ENCODE measurements at places on chromosomes 7 and 10.

DNA sequence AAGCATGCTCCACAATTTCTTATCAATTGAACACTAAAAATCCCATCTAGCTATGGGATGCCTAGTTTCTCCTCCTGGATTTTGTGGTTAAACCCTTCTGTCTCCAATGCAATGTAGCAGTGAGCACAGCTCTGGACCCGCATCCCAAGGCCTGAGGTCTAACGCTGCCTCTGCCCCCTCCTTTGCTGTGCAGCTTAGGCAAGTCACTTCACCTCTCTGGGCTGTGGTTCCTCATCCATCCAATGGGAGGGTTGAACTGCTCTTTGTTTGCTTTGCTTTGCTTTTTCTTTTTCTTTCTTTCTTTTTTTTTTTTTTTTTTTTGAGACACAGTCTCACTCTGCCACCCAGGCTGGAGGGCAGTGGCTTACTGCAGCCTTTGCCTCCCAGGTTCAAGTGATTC lies 69.2 kb downstream of the PARP12 start:
- DNase-seq = no peak

- DNase-seq = no peak
These were observed 280.9 kb downstream of the LRMDA start for GRCh38 chr10:75712242-75712880.

DNA sequence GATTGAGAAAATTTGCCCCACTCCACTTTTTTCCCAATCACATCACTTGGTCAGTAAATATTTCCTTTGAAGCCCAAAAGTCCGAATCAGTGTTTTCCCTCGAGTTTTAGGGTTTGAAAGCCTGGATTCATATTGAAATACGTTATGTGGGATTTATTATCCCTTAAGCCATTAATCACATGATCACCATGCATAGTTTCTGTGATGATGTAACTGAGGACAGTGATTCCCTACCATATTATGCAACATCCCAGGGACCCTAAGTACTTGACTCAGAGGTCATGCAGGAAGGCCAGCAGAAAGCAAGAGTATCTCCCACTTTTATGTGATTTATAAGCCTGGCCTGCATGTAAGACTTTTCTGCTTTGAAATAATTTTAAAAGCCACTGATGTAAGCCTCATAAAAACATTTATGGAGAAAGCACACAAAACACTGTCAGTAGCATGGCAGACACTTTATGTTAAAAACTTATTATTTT lies 630.6 kb upstream of the ZWINT start:
- no peak for DNase-seq

GRCh38 chr10:57844387-57844998 lies 423.2 kb downstream of the IPMK start:
- DNase-seq = no peak

DNA sequence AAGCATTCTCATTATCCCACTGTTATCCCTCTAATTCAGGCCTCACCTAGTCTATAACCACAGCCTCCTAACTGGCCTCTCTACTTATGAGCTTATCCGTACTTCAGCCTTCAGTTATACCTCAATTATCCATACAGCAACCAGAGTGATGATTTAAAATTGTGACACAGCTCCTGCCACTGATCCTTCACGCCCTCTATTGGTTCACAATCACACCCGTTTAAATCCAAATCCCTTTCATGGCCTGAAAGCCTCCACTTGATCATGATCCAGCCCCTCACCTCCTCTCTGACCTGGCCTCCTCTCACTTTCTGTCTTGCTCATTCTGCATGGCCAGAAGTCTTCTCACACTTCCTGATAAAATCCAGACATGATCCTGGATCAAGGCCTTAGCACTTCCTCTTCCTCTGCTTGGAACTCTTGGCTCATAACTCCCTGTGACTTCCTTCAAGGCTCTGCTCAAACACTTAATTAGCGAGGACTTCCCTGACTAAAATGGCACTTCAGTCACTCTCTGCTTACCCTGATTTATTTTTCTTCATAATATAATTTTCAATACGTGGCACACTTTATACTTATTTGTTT lies 19.0 kb upstream of the TMEM26 start:
- DNase-seq = no peak

DNA sequence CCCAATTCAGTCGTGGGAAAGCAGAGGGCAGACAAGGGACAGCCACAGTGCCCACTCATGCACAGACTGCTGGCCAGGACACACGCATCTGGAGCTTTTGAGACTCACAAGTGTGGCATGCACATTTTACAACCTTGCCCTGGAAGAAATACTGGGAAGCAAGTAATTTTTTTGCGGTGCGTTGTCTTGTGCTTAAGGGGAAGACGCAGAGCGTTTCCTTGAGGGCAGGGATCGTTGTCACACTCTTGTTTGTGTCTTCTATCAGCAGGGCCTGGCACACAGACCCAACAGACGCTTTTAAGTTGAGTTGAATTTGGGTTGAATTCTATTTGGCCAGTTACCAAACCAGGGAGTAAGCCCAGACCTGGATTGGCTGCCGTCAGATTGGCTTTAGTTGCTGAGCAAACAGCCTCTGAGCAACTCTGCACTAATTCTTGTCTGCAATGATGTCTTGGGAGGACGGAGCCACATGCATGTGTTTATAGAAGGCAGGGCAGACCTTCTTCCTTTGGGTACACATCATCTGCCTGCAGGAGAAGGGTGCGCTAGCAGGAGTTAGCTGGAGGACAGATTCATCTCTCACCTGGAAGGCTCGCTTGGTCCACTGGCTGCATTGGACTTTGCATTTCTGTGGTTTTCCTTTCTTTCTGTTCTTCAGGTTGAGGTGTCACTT lies 38.4 kb downstream of the IL2RA start:
- DNase-seq = no peak

DNA sequence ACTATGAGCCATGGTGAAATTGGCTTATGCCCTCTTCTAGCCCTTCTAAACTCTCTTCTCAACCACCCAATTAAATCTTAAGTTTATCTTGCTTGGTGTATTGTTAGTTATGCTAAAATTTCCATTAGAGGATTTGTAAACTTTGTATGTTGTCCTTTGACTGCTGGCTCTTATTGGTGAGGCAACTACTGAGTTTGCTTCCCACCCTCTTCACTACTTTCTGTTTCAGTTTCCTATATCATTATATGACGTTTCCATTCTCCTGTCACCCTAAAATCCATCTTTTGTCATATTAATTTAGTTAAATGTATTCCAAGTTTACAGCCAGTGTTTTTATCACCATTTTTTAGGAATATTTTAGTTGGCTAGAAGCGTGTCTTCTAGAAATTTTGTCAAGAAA lies 80.9 kb upstream of the VWC2 start:
- no peak for DNase-seq

GRCh38 chr10:89221919-89222318 lies 14.8 kb upstream of the CH25H start:
- DNase-seq = no peak

Measured in hepatic stellate cell (primary cell).